ENCODE measurements at places on chromosomes 11 and 22.

GRCh38 chr11:100791103-100791502, 104.0 kb downstream of the ARHGAP42 start:
- H3K4me3 ChIP-seq, result no peak overlapping the region
- DNase-seq, result no peak
- no peaks in the 10 kb centered on the region for H3K4me1 ChIP-seq
- H3K36me3 ChIP-seq, result no peaks in the 10 kb centered on the region

- DNase-seq, result no peak
- H3K27me3 ChIP-seq, result peaks cover 17% of the 10 kb centered on the region
- no peaks in the 10 kb centered on the region for H3K4me1 ChIP-seq
- H3K27ac ChIP-seq, result no peak overlapping the region
Observed at GRCh38 chr11:120228794-120229384, 11.1 kb upstream of the POU2F3 start.

- H3K4me3 ChIP-seq, result no peak overlapping the region
- H3K36me3 ChIP-seq, result peaks cover 22% of the 10 kb centered on the region
- no peak for DNase-seq
Observed at GRCh38 chr11:68166969-68167368, 45.8 kb upstream of the CHKA start.

DNA sequence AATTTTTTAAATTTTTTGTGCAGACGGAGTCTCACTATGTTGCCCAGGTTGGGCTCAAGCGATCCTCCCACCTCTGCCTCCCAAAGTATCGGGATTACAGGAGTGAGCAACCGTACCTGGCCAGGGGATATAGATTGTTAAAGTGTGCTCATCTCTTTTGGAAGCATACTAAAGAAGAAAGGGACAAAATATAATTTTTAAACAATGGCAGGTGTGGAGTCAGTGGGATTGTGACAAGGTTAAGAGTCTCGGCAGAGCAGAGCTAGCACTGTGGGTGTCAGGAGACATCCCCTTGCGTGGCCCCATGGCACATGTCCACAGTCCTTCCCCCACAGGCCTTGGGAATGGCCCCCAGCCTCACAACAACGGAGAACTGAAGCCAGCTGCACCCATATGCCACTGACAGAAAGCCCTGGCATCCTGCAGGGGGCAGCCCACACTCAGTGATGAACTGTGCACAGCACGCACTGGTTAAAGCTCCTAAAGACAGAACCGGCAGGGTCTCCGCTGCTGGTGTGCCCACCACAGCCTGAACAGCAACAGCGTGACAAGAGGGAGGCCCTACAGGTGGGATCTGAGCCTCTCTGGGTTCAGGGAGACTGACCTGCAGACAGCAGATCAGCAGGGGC, 29.9 kb downstream of the SERPIND1 start:
- H3K4me3 ChIP-seq, result no peak overlapping the region
- DNase-seq, result peak; percentile 39
- H3K4me1 ChIP-seq, result no peaks in the 10 kb centered on the region
- H3K36me3 ChIP-seq, result peaks cover 58% of the 10 kb centered on the region

DNA sequence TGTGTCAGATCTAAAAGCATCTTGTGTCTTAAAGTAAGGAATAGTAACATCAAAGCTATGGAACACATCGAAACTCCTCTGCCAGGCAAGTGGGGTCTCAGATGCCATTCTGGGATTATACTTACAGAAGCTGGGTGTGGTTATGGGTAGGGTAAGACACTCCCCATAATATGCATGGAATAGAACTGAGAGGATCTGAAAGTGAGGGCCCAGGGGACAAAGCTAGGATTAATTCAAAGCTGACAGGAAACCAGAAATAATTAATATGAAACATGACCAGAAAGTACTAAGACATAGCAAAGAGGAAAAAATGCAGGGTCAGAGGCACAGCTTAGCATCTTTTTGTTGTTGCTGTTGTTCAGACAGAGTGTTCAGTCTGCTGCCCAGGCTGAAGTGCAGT, 40.2 kb upstream of the EED start:
- peaks cover 5% of the 10 kb centered on the region for H3K36me3 ChIP-seq
- DNase-seq, result no peak
- H3K27ac ChIP-seq, result no peak overlapping the region
- no peaks in the 10 kb centered on the region for H3K27me3 ChIP-seq

DNA sequence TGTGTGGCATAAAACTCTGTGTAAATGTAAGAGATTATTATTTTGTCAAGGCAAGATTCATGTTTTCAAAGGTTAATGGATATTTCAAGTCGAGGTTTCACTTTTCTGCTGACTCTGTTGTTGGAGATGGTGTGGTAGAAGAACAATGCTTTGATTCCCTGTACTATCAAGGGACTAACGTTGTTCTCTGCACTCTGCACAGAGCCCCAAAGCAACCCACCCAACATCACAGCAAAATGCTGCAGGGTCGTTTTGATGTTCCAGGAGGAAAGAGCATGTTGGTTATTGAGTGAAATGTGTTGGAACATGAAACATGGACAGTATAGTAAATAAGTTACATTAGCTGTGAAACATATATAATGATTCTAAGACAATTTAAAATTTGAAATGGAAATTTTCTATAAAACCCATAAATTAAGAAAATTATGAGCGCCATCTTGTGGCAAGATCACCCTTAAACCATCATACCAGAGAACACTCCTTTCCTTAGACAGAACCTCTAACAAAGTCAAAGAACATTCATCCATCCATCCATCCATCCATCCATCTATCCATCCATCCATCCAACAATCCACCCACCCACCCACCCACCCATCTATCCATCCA, 164.4 kb upstream of the ZBED5 start:
- no peak for DNase-seq
- no peaks in the 10 kb centered on the region for H3K4me1 ChIP-seq
- H3K27ac ChIP-seq, result no peak overlapping the region
- H3K27me3 ChIP-seq, result no peaks in the 10 kb centered on the region
- H3K36me3 ChIP-seq, result no peaks in the 10 kb centered on the region
- H3K4me3 ChIP-seq, result no peak overlapping the region

DNA sequence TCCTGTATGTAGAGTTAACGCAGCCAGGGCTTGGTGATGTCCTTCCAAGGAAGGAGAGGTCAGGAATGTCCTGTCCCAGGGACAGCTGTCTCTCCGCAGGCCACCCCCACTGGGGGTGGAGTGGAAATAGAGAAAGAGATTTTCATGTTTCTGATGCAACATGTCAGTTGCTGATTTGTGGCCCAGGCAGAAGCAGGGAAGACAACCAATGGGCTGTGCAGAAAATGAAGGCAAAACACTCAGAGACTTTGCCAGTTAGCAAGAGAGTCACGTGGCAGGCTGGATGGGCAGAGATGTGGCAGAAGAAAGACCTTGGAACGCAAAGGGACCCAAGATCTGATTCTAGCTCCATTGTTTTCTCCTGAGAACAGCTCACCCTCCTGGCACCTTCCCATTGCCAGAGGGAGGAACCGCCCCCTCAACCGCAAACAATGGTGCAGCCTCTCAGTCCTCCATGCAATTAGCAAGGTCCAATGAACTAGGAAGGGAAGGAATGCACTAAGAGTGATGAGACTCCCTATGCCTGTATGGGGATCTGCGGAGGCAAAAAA, 71.0 kb downstream of the SYN3 start:
- H3K4me1 ChIP-seq, result no peaks in the 10 kb centered on the region
- no peak overlapping the region for H3K4me3 ChIP-seq
- no peak for DNase-seq
- no peaks in the 10 kb centered on the region for H3K27me3 ChIP-seq
- H3K27ac ChIP-seq, result no peak overlapping the region

- no peak overlapping the region for H3K4me3 ChIP-seq
- peaks cover 29% of the 10 kb centered on the region for H3K36me3 ChIP-seq
- no peaks in the 10 kb centered on the region for H3K4me1 ChIP-seq
- no peak for DNase-seq
Observed at GRCh38 chr11:68617925-68618809, 66.2 kb upstream of the GAL start.

Data from activated CD4-positive, alpha-beta memory T cell treated with anti-CD3 and anti-CD28 coated beads, Interleukin-2, amount 10 ng/mL, durations not matched to agents 7 days and 5 days (primary cell).